ENCODE measurements at places on chromosomes 3 and 15.

GRCh38 chr3:73602170-73602569 lies 22.6 kb downstream of the PDZRN3 start:
- no peak for DNase-seq

DNA sequence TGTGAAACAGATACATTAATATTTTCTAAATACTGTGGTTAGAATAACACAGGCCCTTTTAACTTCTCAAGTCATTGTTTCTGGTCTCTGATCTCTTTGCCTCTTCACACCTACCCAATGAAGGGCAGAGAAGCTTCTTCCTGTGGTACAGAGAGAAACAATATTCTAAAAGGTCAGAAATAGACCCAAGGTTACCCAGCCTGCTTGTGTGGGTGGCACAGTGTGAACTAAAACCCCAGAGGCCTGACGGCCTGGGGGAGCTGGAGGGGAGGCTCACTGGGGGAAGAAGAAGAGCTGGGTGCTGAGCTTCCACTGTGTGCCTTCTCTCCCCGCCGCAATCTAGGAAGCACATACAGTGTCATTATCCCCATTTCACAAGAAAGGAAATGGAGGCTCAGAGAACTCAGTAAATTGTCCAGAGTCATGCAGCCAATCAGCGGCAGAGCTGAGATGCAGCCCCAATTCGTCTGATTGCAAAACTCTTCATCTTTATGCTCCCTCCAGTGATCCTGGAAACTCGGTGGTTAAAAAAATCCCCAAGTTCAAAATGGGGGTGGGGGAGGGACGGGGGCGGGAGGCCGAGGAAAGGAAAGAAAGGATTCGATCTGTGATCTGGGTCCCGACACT lies 64.1 kb upstream of the HEG1 start:
- no peak for DNase-seq

GRCh38 chr3:135915206-135915605 lies 50.3 kb upstream of the PPP2R3A start:
- no peak for DNase-seq

DNA sequence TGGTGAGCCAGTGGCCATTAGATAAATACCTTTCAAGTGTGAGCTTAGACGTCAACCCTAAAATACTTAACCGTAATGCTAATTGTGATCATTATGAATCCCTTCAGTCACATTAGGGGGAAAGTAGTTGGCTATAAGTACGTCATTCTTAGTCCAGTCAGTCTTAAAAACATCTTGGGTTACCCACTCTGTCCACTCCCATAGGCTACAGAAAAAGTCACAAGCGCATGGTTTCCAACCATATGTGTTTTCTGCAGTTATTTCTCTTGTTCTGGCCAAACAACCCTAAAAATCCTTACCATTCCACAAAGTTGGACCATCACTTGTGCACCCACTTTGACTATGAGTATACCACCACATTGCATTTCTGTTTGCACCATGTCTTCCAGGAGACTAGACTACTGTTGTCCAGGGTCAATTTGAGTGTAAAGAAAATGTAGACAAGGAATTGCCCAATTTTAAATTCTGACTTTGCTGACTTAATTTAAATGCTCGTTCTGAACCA lies 3.3 kb downstream of the RPL15 start:
- no peak for DNase-seq

DNA sequence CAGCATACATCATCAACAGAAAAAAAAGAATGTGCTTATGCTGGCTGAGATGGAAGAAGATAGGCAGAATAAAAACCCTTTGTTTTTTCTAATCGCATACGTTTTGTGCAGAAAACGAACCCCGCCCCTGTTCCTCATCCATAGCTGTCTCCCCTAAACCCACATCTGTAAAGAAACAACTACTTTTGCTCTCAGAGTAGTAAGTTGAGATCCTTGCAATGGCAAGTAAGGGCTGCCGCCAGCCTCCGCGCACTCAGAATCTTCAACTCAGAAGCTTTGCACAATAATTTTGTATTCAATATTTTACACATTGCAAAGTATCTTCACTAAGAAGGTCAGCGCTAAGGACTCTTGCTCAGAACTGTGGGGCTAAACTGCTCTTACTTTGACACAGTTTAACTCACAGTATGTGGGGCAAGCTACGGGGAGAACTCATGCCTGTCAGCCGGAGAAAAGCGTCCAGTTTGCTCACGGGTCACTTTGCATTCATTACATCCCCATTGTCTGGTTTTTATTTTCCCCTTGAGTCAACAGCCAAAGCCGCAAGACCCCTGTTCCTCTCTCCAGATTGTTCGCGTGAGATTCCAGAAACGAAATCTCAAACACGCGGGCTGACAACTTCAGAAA lies 1.0 kb downstream of the LYSMD4 start:
- DNase-seq: no peak

GRCh38 chr3:160665784-160666526 lies 11.0 kb upstream of the ARL14 start:
- no peak for DNase-seq

Data from effector memory CD4-positive, alpha-beta T cell (primary cell).